ENCODE measurements at places on chromosomes 4 and X.

DNA sequence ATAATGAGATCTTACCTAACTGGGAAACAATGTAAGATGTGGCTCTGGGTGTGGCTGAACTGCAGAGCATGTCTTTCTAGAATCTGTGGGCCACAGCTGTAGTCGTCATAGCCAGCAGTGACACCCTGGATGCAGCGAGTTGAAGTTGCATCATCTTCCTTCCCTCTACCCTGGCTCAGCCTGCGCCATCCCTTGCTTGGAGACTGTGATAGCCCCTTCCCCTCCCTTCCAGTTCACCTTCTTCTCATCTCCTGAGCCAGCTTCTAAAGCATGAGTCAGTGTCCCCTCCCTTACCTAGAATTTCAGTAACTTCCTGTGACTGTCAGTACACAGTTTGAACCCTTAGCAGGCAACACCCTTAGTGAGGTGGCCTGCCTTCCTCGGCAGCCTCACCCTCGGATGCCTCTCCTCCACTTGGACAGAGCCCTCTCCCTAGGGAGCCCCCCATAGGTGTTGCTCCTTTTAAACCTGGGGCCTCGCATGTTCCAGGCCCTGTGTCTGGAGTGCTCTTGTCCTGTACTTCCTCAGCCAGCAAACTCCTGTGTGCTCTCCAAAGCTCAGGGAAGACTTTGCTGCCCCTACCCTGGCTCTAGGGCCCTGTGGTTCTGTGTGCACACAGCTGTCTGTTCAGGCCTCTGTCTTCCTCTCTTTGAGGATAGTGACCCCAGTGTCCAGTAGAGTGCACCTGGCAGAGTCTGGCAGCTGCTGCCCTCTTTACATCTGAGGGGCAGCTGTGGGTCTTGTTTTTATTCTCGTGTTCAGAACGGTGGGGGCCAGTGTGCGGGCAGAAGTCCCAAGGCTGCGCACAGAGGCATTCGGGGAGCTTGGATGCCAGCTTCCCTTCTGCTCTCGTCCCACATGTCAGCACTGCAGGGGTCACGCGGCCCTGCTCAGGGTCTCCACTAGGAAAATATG lies 43.7 kb upstream of the TADA2B start:
- DNase-seq = no peak

- DNase-seq = no peak
Measured at GRCh38 chr4:10983885-10984640, 299.5 kb upstream of the CLNK start.

DNA sequence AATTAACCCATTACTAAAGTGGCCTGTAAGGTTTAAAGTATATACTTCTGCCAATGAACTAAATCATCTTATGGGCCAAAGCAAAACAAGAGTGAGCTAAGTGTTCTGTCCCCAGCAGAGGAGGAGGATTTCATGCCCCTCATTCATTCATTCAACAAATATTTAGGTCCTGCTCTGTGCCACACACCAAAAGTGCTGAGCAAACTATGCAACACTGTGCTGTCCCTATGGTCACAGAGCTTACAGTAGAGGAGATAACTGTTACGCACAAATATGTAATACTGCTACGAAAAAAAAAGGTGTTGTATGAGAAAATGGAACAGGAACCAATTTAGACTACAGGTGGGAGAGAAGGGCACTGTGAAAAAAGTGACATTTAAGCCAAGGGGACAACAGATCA lies 1.7 kb downstream of the SH3KBP1 start:
- DNase-seq = no peak

- no peak for DNase-seq
Measured at GRCh38 chrX:154056770-154057241, 37.1 kb upstream of the IRAK1 start.

- DNase-seq = no peak
Measured at GRCh38 chrX:9368262-9368661, 96.6 kb upstream of the TBL1X start.

DNA sequence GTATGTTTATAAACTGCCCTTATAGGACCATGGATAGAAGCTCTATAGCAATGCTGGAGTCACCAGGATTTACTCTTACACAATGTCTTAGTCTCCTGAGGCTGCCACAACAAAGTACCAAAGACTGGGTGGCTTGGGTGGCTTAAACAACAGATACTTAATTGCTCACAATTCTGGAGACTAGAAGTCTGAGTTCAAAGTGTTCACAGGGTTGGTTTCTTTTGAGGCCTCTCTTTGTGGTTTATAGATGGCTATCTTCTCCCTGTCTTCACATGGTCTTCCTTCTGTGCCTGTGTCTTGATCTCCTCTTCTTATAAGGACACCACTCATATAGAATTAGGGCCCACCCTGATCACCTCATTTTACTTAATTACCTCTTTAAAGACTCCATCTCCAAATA lies 2.0 kb upstream of the TRPC3 start:
- no peak for DNase-seq

- DNase-seq = no peak
Measured at GRCh38 chrX:40094041-40094899, 3.5 kb downstream of the BCOR start.

- no peak for DNase-seq
Measured at GRCh38 chr4:116702949-116703348, 382.4 kb downstream of the TRAM1L1 start.

DNA sequence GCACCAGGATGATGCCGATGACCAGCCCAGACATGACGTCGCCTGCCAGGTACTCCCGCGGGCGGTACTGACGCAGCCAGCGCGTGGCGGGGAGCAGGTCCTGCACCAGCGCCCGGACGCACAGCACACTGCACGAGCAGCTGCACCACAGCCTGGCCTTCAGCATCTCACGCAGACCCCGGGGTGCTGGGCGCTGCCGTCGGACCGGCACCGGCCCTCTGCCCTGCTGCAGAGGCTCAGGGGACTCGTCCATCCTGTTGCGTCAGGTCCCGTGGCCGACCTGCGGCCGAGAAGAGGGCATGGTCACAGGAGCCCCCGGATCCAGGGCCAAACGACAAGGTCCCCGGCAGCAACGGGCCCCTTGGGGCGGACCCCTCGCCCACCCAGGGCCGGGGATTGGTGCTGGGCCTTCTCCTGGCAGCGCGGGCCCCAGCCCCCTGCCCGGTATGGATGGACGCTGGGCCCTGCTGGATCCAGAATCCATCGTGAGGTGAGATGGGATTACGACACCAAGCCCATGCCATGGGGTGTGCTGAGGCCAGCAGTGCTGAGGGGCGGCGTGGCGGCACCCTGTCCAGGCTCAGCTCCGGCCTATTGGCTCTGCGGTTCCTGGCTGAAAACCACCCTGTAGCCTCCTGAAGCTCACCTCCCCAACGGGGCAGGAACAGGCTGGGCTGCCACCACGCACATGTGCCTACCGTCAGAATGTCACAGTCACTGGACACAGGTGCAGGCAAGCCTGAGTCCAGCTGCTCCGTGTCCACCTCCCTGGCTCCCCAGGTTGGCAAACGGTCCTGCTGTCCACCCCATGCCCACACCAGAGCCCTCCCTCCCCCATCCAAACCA lies 1.5 kb downstream of the SLC26A1 start:
- DNase-seq = no peak

DNA sequence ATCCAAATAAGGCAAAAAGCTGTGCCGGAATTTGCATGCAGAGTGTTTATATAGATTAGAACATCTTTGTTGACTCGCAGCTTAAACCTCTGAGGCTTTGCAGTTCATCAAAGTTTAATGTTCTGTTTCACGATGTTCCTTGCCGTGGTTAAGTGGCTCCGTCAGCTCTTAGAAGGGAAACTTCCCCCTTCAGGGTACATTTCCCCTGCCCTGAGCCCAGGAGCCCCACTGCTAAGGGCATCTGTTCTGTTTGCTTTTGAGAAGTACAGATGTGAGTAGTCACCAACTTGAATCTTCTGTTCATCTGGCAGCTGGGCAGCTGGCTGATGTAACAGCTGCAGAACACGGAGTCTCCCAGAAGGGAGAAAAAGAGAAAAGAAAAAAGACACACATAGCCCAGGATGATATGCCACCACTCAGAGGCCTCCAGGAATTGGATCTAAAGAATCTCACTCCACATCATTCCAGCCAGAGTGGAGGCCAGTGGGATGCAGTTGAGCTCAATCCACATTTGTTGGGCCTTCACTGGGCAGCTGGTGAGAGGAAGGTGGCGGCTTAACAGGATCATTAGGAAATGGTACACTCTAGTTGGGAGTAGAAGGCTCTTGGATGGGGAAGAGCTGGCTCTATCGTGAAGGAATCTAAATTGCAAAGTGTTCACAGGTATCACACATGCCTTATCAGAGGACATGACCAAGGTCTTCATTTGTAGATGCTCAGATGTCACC lies 178.7 kb upstream of the RBPJ start:
- peak; percentile 13 for DNase-seq

- DNase-seq = no peak
Measured at GRCh38 chr4:152633118-152633517, 46.7 kb downstream of the TMEM154 start.

DNA sequence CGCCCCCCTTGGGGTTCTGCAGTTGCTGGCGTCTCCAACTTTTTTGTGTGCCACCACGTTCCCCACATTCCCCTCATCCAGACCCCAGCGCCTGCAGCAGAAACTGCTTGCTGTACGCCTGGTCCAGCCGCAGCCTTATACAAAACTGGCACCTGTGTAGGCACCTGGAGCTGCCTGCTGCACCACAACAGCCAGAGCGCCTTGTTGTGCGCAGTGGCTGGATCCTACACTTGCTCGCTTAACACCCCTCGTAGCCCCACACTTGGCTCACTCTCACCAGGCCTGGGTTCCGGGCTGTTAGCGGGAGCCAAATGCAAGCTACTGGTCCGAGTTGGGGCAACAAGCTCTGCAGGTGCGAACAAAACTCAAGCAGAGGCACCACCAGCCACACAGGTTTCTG lies 136.8 kb downstream of the TECRL start:
- no peak for DNase-seq

DNA sequence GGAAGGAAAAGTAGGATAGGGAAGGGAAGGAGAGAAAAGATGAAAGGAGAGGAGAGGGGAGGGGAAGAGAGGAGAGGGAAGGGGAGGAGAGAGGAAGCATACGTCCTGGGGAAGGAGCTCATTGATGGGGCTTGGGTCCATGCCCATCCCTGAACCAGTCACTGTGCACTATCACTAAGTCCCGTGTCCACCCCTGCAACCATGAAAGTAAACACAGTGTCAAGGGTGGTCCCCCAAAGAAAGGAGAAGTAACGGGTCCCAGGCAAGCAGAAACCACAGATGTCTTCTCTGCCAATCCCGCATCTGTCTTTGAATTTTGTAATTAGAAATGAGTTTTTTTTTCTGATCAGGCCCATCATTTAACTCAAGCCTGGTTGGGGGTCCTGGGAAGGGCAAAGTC lies 55.2 kb downstream of the LGI2 start:
- DNase-seq = no peak

GRCh38 chr4:125112536-125112935 lies 202.2 kb upstream of the FAT4 start:
- no peak for DNase-seq

DNA sequence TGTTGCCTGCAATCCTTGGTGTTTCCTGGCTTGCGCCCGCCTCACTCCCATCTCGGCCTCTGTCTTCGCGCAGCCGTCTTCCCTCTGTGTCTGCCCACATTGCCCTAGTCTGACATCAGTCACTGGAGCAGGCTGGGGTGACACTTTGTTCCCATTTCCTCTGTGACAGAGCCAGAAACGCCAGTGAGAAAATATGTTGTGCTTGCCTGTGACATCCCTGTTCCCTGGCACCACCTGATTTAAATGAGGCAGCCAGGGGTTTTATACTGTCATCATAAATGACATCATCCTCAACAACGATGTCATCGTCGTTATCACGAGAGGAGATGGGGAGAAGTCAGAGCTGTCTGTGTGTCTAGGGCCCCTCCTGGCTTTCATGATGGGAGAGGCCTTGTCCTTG lies 29.1 kb downstream of the ZNF185 start:
- no peak for DNase-seq

GRCh38 chrX:130834149-130834548 lies 68.9 kb downstream of the ENOX2 start:
- DNase-seq = no peak

DNA sequence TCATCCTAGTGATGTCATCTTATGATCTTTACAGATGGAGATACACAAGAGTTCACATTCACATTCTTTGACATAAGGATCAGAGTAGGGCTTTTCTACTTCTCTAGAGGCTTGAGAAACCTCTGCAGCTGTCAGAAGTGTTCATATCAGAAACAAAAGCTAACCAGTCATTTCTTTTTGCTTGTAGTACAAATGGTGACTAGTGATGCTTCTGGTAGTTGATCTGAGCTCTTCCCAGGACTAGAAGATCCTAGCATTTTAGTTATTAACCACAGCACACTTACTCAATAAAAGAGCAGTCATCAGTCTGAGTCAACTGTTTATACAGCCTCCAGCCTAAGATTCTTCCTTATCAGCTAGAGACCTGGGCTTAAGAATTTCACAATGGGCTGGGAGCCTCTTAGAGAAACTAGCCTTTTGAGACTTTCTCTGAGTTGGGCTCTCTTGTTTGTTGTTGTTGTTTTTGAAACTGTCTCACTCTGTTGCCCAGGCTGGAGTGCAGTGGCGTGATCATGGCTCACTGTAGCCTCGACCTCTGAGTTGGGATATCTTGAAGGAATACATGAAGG lies 84.1 kb downstream of the TMEM164 start:
- peak; percentile 74 for DNase-seq

GRCh38 chr4:26937567-26937966 lies 76.9 kb downstream of the STIM2 start:
- no peak for DNase-seq

GRCh38 chr4:102399021-102399420 lies 53.7 kb upstream of the SLC39A8 start:
- DNase-seq = no peak

DNA sequence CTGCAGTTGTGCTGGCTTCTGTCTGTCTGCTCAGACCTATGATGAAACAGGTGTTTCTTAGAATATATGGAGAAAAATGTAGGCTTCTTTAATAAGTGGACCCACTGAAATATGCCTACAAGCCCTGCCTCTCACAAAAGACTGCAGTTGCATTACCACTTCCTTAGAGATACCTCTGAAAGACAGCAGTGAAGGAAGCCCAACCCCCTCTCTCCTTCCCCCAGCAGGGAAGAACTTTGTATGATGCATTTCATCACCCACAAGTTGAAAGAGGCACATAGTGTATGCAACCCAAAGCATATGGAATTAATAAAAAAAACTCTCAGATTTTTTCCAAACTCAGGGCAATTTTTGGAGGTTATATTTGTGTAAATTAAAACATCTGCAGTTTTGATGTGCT lies 916.7 kb downstream of the TECRL start:
- DNase-seq = no peak
